PC-3 (cell line): ENCODE measurements at places on chromosomes 2 and 18. TPM values are rescaled to one million over a fixed set of nuclear protein-coding genes. Genes with fewer than 3 reads are reported as not detected.

DNA sequence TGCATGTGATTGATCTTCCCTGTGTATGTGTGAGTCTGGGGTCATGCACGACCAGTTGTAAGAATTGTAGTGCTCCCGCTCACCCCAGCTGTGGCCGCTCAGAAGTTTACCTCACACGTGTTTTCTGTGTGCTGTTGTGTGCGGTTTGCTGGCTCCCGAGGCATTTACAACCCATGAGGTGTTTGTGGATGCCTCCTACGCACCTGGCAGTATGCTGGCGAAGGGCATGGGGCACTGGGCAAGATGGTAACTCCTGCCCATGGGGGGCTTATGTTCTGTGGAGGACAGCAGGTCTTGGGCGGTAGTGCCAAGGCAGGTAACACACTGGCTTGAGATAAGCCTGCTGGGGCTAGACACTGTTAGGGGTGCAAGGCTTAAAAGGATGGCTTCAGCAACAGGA lies 102.6 kb upstream of the HS6ST1 start:
- DNase-seq, result no peak
- H3K4me1 ChIP-seq, result peaks cover 28% of the 10 kb centered on the region
- no peak overlapping the region for H3K4me3 ChIP-seq
- no peak overlapping the region for H3K27ac ChIP-seq
- H3K36me3 ChIP-seq, result no peaks in the 10 kb centered on the region

GRCh38 chr2:29115797-29116781 lies 874 bp downstream of the CLIP4 start:
- peak overlapping the region; percentile 88 for H3K27ac ChIP-seq
- no peaks in the 10 kb centered on the region; the same call in 1 of the 2 replicates for H3K36me3 ChIP-seq
- peak overlapping the region; percentile 82 for H3K4me3 ChIP-seq
- H3K4me1 ChIP-seq, result peaks cover 69% of the 10 kb centered on the region
- peak; percentile 62 for DNase-seq

DNA sequence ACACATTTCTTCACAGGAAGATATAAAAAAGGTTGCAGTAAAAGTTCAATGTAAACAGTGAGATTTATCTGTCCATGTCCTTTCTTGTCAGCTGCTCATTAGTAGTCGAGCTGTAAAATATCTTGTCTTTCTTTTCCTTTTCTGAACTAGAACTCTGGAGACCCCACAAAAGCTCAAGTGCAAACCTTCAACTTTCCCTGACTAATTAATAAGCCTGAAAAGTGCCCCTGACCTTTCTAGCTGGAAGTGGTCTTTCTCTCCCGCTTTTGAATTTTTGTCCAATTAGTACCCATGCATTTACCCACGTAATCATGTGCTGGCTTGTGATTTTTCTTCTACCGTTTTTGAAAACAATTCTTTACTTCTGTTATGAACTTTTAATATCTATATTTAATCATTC lies 63.6 kb upstream of the EHBP1 start:
- H3K4me3 ChIP-seq, result no peak overlapping the region
- no peak for DNase-seq
- peaks cover 9% of the 10 kb centered on the region for H3K4me1 ChIP-seq
- no peaks in the 10 kb centered on the region for H3K27me3 ChIP-seq

DNA sequence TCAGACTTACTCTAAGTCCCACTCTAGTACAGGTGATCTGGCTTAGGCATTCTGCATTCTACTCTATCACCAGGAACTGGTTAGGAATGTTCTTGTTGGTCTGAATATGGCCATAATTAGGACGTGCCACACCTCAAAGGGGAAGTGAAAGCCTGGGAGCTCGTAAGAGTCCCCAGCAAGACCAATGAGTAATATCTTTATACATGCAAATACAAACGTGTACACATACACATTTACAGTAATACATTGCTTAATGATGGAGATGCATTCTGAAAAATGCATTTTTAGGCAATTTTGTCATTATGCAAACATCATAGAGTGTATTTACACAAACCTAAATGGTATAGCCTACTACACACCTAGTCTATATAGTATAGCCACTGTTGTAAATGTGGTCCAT lies 19.5 kb upstream of the ERCC3 start:
- no peaks in the 10 kb centered on the region for H3K27me3 ChIP-seq
- peaks cover 8% of the 10 kb centered on the region for H3K4me1 ChIP-seq
- peaks cover 38% of the 10 kb centered on the region for H3K36me3 ChIP-seq

DNA sequence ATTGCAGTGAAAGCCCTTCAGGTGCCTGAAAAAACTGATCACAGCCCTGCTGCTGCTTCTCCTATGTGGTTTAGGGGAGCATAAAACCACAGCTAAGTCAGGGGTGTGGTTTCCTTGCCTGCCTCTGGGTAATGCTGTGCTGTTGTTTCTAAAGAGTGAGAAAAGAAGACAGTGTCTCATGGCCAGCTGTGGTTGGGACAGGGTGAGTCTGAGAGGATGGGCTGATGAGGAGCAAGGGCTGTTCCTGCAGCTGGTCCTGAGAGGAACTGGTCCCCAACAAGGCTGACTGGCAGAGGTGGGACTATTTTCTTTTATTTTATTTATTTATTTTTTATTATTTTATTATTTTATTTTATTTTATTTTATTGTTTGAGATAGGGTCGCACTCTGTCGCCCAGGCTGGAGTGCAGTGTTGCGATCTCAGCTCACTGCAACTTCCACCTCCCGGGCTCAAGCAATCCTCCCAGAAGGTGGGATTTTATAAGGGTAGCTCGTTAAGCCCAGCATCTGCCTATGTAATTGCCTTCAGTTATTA lies 236.7 kb downstream of the FHOD3 start:
- no peak for DNase-seq
- no peak overlapping the region for H3K4me3 ChIP-seq
- H3K27ac ChIP-seq, result no peak overlapping the region
- H3K27me3 ChIP-seq, result no peaks in the 10 kb centered on the region
- no peaks in the 10 kb centered on the region for H3K36me3 ChIP-seq
- H3K4me1 ChIP-seq, result no peaks in the 10 kb centered on the region

The SCG2 gene
- 0.51 and 0.98 TPM in 2 replicates for total RNA-seq

The DNAJC27 gene
- 2.0 and 3.1 TPM in 2 replicates for total RNA-seq
